Stimulated activated CD4-positive, alpha-beta T cell treated with anti-CD3 and anti-CD28 coated beads, Interleukin-1b, Interleukin-23, amount 100 ng/mL, for 4 hours (primary cell): ENCODE measurements at places on chromosomes 7 and 10.
A peak's percentile ranks its signal among the peaks of the same experiment; 100 is the strongest.

DNA sequence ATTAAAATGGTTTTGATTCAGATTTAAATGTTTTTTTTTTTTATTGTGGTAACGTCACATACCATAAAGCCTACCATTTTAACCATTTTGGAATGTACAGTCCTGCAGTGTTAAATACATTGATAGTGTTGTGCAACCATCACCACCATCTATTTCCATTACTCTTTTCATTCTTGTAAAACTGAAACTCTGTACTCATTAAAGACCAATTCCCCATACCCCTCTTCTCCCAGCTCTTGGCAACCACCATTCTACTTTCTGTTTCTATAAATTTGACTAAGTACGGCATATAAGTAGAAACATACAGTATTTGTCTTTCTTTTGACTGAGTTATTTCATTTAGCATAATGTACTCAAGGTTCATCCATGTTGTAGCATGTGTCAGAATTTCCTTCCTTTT, 96.2 kb downstream of the EXOC4 start:
- DNase-seq = no peak

DNA sequence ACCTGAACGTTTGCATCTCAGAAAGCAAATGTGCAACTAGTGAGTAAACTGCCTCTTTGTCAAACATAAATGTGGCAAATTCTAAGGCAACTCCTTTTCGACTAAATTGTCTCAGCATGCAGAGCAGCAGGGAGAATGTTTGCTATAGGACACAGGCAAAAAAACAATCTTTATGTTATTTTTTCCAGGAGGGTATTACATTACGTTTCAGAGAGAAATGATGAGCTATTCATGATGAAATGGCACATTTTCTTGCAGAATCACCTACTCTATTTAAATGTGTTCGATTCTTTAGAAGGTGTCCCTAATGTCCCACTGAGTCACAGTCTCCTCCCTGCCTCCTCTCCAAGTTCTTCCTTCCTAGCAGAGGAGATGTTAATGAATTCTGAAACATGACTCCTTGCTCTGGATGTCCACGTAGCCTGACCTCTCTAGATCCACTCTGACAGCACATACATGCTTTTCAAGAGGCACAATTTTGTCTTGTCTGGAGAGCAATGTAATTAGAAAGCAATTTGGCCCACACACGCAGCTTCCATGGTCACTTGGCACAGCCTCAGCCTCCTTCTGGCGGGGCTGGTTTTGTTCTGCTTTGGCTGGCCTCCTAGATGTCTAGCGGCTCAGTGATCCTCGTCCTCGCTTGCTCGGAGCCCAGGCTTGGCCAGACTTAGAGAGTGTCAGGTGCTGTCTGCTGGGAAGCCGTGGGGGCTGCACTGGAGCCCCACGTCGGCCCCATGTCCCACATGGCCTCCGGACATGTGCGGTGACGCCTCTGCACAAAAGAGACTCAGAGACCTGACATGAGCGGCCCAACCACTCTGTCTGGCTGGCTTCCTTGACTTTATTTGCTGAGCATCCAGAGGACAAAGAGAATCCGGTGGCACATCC, 125.7 kb upstream of the ZNF438 start:
- DNase-seq = no peak

- no peak for DNase-seq
These were observed 49.7 kb upstream of the KIF5B start for GRCh38 chr10:32105782-32106382.

DNA sequence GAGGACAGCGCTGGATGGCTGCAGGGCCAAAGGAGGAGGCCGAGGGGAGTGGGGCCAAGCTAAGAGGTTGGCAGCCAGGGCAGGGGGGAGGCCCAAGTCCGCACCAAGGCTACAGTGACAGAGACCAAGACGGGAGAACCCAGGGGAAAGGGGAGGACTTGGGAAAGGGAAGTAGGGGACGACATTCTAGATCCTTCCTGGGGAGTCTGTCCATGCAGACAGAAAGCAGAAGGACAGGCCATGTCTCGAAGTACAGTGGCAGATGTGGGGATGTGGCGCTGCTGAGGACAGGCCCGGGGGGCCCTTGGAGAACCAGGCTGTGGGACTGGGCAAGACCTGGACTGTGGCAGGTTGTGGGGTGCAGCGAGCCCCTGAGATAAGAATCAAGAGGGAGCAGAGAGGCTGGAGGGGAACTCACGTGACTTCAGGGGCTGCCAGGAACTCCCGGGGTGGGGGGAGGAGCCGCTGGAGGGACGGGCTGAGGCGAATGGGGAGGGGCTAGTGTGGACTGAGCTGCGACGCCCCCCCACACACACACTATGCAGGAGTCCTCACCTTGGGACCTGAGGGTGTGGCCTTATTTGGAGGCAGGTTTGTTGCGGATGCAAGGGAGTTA, 68.5 kb upstream of the TNRC18 start:
- no peak for DNase-seq

DNA sequence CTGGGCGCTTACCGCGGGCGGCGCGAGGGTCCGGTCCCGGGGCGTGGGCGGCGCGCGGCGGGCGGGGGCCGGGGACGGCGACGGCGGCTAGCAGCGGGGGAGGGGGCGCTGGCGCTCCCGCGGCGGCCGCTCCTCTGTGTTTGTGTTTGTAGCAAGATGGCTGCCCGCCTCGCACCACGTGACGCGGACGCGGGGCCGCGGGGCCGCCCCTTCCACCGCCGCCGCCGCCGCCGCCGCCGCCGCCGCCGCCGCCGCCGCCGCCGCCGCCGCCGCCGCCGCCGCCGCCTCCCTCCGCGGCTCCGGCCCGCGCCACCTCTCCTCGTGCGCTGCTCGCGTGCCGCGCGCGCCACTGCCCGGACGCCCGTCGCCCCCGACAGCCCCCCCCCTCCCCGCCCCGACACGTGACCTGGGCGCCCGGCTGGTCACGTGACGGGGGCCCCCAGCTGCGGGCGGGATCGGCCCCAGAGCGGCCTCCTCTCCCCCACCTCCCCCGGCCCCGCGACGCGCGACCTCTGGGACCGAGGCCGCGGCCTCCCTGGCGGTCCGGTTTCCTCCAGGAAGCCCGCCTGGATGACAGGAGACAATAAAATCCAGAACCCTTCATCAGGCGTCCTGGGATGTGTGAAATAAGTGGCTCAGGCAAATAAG, at the start of gene GIGYF1:
TSS of gene GIGYF1 (minus strand) at position 153 of the 648 bp plus-strand sequence. CDS start 6,012 bp downstream, outside the sequence.
- DNase-seq = peak; percentile 57

DNA sequence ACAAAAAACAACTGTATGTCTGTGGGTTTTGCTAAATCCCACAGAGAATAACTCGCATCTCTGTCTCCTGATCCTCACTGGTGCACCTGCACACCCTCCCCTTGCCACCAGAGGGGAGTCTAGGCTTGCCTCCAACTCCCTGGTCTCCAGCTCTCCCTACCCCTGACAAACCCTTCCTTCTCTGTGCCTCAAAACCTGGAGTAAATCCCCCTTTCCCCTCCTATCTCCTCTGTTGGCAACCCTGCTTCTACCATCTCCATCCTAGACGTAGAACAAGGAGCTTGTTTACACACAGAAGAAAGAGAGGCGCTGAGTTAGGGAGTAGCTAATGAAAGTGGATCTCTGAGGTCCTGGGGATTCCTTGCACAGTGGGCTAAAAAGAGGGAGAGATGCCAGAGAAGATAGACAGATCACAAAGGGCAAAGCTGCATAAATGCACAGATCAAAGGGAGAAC, 6.0 kb downstream of the MBLAC1 start:
- DNase-seq = peak; percentile 48

DNA sequence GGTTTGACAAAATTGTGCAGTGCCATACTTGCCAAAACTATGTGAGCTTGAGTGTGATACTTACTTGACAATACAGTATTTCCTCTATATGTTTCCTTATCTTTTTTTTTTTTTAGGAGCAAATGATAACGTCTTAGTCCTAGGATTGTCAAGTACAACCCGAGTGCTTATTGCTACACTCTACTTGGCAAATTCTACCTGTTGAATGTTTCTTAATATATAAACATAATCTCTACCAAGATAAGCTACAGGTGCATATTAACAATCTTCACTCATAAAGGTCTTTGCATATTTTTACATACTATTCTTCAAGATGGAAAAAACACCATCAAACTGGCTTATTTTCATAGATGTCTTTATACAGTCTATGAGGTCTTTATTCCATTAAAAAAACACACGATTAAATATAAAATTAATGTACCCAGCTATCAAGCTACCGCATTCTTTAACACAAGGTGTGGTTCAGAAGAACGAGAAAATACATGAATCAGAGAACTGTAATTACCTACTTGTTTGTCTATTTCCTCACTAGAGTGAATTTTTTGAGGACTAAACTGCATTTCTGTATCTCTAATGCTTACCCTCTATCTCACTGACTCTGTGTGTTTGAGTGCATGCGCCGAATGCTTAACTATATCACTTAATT, 76.1 kb upstream of the PDSS1 start:
- no peak for DNase-seq

DNA sequence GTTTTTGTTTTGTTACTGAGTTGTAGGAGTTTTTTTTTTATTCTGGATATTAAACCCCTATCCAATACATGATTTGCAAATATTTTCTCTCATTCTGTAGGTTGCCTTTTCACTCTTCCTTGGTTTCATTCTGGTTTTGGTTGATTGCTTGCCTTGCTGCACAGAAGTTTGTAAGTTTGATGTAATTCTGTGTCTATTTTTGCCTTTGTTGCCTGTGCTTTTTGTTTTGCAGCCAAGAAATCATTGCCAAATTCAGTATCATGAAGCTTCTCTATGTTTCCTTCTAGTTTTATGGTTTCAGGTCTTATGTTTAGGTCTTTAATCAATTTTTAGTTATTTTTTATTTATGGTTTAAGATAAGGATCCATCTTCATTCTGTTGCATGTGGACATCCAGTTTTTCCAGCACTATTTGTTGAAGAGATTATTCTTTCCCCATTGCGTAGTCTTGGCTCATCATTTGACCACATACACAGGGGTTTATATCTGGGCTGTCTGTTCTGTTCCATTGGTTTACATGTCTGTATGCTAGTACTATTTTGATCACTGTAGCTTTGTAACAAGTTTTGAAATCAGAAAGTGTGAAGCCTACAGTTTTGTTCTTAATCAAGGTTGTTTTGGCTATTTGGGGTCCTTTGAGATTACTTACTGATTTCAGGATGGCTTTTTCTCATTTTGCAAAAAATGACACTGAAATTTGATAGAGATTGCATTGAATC, 26.4 kb downstream of the BMPR1A start:
- no peak for DNase-seq

DNA sequence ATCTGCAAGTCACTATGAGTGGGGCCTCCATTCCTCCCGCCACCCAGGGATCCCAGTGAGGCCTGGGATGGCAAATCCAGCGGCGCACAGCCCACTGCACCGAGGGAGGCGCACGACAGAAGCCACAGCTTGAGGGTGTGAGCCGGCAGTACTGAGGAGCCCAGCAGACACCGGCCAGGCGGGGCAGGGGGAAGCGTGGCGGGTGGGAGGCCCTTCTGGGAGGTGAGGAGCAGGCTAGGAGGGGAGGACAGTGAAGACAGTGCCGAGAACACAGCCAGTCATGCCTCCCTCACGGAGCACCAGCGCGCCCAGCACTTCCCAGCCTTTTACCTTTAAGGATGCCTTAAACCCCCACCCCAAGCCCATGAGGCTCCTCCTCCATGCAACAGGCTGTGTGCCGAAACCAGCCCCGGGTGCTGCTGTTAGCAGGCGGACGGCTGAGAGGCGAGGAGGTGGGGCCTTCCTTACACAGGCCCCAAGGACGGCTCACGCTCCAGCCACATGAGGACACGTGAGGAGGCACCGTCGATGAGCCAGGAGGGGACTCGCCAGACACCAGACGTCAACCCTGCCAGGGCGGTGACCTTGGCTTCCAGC, 258.5 kb downstream of the PTPRN2 start:
- no peak for DNase-seq

DNA sequence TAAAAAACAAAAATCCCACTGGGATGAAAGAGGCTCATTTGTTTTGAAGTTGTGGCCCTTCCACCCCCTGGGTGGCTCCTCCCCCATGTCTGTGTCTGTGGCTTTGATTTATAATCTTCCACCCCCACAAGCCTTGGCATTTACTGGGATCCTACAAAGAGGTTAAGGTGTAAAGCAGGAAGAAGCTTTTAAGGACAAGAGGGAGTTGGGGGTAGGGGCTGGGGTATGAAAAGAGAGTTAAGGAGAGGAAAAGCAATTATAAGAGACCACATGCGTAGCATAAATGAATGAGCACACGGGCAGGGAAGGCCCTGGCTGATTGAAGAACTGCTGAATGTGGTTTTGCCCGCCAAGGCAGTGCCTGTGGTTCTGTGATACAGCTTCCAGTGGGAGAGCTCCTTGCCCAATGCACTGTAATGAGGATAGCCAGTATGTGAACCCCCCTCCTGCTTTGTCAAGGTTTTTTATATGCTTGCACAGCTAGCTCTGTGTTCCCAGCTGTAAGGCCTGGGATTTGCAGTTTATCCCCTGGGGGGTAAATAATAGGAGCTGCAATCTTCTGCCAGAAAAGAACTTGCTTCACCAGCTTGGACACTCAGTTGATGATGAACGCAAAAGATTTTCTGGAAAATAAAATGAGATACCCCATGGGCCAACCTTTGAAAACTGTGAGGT, 34.7 kb upstream of the KMT2E start:
- DNase-seq = no peak

DNA sequence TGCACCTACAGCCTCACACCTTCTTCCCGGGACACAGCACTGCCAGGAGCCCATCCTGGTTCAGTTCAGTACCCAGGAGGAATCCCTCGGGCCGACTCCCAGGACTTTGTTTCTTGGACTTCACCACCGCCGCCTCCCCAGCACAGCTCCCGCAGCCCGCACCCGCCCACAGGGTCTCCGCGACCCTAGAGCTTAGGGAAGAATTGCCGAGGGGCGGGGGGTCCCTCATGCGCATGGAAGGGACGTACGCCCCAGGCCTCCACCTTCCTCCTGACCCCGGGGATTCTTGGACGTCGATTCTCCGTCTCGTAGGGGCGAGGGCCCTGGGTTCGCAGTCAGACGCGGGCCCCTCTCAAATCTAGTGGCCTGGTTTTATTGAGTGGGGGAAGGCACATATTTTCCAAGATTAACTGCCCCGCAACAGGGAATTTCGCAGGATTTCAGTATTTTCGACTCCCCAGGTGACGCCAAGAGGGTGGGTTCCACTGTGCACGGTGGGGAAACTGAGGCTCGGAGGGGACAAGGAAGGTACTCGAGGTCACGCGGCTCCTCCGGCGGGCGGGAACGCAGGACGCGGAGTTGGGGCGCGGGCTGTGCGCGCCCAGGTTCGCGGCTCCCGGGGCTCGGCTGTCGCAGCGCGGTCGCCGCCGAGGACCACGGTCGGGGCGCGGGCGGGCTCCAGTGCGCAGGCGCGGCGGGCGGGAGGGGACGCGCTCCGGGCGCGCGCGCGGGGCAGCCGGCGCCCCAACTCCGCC, at the start of gene ADCY1:
TSS of gene ADCY1 (plus strand) at position 708 of the 755 bp plus-strand sequence. CDS start 176 bp downstream, outside the sequence.
- DNase-seq = no peak
